ENCODE measurements at places on chromosomes 1 and 21.

DNA sequence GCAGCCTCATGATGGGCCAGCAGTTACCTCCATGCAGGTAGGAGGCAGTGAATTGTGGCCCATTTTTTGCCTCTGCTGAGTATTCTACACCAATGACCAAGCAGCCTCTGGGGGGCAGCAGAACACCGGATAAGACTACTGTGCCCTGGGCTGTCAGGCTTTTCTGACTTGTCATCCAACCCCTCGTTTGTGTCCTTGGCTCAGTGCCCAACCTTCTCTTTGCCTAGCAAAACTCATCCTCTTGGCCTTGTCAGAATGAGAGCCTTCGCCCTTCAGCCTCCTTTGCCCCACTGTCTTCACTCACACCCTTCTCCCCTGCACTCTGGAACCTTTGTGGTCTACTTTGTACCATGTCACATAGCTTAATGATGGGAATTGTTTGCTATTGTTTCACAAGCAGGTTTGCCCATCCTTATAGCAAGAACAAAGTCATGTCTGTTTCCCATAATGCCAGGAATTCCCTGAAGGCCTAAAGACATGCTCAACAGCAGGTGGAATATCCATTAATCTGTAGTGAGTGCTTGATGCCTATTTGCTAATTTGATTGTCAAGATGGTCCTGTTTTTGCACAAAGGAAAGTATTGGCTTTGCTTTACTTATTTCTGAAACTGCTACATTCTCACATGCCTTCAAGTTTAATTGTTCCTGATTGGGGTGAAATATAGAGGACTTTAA lies 255.9 kb downstream of the HHAT start:
- DNase-seq: peak; percentile 95

- DNase-seq: no peak
Measured at GRCh38 chr1:202233804-202234203, 40.2 kb downstream of the LGR6 start.

DNA sequence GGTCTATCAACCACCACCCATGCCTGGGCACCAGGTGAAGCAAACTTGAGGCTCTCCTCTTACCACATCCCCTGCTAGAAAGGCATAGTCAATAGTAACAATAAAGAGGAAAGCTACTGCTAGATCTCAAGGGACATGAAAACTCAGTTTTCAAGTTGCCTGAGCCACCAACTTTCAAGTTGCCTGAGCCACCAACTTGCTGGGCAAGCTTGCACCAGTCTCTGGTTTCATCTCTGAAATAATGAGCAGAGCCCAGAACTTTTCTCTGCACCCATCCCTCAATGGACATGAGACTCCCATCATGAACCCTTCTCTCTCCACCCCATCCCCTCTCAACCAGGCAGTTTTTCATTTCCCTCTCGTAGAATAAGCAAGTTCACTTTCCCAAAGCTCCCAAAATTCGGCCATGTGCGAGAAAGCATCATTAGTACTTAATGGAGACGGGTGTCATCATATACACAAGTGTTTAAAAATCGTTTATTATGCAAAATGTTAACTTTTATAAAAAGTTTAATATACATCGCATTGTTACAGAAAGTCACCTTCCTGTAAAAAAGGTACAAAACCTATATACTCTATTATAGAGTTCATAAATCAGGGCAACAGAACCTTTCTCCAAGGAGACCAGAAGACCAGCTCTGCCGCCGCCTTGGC lies 1.7 kb downstream of the ID3 start:
- no peak for DNase-seq

GRCh38 chr1:45095450-45095849 lies 83.4 kb downstream of the UROD start:
- DNase-seq: no peak

DNA sequence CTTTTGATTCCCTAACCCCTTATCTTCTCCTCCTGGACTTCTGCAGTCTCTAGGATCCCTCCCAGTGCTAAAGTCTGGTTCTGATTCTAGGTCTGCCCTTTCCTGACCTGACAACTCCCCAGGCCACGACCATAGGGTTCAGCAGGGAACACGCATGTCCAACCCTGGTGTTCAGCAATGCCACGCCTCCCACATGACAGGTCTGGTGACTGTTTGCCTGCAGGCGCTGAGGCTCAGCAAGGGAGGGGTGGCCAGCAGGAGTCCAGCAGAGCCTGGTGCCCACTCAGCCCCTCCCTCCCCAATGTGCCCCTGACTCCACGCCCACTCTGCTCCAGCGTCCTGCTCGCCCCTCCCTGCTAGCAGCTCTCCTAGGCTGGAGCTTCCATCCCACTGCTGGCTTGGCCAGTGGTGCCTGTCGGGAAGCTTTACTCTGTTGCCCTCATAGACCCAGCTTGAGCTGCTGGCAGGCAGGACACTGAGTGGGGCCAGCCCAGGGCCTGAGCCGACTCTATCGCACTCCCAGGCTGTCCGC lies 17.3 kb downstream of the SLC9A1 start:
- no peak for DNase-seq

- DNase-seq: no peak
Measured at GRCh38 chr1:18397641-18398040, 83.1 kb upstream of the KLHDC7A start.

DNA sequence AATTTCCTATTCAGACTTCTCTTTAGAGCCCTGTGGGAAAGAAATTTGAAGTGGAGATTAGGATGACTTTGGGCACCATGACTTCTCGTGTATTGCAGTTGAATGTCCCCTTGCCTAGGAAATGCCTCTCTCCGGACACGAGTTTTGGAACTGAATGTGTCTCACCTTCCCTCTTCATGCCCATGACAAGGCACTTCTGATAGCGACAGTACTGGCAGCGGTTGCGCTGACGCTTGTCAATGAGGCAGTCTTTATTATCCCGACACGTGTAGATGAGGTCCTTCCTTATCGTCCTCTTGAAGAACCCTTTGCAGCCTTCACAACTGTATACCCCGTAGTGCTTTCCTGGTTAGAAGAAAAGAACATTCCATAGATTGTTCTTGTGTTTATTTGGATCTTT lies 28.1 kb downstream of the RXRG start:
- no peak for DNase-seq

GRCh38 chr1:117596023-117596720 lies 9.7 kb upstream of the TENT5C start:
- DNase-seq: no peak

GRCh38 chr1:62728963-62729362 lies 40.8 kb upstream of the DOCK7 start:
- no peak for DNase-seq

DNA sequence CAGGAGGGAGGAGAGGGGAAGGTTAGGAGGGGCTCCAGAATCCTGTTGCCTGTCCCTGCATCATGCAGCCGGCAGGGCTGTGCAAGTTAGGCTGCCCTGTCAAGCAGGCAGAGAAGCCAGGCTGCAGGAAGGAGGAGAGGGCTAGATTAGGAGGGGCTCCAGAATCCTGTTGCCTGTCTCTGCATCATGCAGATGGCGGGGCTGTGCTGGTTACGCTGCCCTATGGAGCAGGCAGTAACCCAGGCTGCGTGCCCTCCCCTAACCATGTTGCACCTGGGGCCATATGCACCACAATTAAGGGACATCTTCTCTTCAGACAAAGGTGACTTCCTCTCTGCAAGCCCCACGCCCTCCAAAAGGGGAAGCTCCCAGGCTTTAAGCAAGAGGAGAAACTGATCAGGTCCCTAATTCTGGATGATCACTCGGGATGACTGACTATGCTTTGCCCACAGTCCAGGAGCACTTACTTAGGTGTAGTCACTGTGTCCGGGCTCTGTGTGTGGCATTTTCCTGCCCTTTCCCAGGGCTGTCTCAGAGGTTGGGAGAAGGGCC lies 457.4 kb downstream of the SETD4 start:
- no peak for DNase-seq

GRCh38 chr1:56797065-56797685 lies 22.0 kb downstream of the FYB2 start:
- DNase-seq: peak; percentile 4

- no peak for DNase-seq
Measured at GRCh38 chr1:197933647-197934046, 16.5 kb downstream of the LHX9 start.
